Mammary epithelial cell (primary cell): ENCODE measurements at places on chromosomes 11 and 22.

DNA sequence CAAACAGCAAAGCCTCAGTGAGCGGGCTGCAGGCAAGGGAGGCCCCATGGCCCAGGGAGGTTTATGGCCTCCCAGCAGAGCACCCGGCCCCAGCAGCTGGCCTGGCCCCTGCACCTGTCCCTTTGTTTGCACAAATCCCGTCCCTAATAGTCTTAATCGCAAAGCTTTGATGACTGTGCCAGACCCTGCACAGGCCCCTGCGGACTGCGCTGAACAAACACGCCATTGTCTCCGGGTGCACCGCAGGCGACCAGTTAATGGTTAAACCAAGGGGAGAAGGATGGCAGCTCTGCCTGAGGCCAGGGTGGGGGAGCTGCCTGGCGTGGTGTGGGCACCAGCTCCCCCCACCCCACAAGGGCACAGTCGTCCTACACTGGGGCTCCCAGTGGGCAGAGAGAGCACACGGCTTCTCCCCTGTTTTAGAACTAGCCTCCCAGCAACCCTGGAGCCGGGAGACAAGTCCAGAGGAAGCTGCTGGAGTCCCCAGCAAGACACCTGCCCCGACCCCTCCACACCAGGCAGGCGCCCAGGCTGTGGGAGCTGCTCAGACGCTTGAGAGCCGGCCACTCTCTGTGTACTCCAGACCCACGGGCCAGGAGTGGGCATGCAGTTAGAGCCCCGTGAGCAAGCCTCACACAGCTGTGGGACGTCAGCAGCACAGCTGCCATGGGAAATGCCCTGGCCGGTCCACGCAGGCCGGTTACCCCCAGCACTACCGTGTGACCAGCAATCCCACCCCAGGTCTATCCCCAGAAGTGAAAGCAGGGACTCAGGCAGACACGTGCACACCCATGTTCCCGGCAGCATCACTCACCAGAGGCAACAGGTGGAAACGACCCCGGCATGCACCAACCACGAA is 39.7 kb upstream of the TH start:
- DNase-seq: no peak

DNA sequence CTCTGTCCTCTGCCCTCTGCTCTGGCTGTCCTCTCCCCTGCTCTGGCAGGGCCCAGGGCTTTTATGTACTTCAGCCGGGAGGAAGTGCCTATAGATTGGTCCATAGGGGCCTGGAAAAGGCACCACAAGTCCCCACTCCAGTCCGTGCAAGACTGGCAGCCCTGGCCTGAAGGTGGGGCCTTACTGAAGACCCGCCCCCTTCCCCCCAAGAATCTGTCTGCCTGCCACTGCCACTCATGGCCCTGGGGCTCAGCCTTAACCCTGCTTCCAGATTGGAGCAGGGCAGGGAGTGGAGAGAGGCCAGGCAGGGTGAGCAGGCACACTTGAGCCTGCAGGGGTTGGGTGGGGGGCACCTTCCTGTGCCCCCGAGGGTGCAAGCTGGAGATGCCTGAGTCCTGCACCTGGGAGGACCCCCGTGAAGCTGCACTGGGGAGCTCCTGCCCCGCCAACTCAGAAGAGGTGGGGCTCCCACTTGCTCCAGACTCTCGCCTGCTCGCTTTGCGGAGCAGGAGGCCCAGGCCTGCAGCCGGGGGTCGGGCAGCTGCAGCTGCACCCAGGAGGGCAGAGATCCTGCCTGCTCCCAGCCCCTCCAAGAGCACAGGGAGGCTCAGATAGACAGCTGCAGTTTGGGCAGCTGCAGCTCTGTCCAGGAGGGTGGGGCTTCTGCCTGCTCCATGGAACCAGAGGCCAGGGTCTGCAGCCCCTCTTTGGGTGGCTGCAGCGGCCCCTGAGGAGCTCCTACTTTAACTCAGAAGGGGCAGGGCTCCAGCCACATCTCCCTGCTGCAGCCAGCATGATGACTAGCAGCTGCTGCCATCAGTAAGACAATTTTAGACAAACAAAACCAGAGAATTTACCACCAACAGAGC is 51.0 kb upstream of the SC5D start:
- no peak for DNase-seq

- DNase-seq: no peak
Observed at GRCh38 chr22:28064920-28065319, 145.9 kb upstream of the PITPNB start.

DNA sequence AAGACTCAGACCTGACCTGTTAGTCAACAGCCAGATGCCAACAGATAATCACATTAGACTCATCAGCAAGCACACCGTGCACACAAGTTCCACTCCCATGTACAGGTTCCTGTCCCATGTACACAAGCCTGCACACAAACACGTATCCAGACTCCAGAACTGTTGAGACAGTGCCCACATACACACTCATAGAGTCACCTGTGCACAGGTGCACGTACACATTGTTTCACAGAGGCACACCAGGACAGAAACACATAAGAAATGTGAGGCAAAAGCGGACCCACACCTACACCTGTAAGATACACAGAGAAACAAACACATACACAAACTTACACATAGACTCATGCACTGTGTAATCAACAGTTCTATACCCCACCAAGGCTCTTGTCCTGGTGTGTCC is 2.7 kb upstream of the ZNF74 start:
- no peak for DNase-seq

DNA sequence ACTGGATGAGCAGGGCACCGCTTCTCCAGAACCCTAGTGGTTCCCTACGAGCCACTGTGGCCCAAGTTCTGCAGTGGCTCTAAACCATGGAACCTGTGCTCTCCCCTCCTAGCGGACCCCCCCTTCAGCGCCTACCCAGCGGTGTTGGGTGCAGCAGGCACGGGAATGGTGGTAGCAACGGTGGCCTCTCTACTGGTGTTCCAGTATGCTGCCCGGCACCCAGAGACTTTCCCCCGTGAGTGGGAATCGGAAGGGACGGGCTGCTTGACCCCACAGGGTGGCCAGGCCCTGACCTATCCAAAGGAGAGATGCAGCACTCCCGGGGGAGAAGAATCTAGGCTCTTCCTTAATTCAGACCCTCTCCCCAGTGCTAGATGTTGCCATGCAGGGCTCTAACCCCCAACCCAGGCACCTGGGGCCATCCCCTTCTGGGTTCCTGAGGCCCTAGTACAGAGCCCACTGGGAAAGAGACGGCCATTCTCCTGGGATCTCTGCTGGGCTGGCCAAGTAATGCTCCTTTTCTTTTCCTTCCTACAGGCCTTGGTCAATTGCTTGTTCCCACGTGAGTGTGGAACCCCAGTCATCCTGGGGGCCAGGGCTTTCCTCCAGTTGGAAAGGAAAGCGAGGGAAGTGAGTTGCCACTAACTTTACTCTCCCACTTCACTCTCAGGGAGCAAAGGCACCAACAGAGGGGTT is 9.2 kb downstream of the VSIG10L2 start:
- no peak for DNase-seq

GRCh38 chr11:66055021-66055420 is 2.9 kb downstream of the SF3B2 start:
- no peak for DNase-seq

DNA sequence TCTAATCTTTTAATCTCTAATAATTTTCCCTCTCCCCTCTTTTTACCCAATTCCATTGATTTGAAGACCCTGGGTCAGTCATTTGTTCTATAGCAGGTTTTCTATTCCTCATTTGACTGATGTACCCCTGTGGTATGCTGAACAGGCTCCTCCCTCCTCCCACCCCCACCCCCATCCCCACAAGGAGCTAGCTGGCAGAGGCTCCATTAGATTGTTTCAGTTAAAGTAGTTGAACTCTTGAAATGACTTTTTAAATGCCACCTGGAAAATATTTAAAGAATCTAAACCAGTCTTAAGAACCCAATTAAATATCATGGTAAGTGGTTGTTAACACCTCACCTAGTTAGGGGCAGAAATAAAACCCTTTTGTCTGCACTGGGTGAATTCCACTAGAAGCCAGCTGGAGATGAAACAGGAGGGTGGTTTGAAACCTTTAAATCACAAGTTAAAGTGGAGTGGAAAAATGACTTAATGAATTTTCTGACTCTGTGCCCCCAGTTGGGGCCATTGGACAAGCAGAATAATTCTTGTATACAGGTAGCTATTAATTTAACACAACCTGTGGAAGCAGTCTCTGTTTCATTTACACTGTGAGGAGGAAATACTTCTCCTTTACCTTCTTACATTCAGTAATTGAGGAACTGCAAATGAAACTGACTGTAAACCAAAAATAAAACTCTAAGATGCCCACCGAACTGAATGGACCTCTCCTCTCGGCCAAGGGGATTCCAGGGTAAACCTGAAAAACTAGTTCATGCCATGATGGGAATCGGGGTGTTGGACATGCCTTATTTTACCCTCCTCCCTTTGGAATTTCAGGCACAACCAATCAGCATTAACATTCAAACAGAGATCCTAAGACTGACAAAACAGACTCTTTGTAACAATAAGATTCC is 30.7 kb downstream of the PRR5L start:
- no peak for DNase-seq

GRCh38 chr11:75853971-75854370 is 39.0 kb downstream of the UVRAG start:
- DNase-seq: peak; percentile 92

GRCh38 chr11:43833657-43834073 is 47.0 kb upstream of the ALKBH3 start:
- peak; percentile 46 for DNase-seq

DNA sequence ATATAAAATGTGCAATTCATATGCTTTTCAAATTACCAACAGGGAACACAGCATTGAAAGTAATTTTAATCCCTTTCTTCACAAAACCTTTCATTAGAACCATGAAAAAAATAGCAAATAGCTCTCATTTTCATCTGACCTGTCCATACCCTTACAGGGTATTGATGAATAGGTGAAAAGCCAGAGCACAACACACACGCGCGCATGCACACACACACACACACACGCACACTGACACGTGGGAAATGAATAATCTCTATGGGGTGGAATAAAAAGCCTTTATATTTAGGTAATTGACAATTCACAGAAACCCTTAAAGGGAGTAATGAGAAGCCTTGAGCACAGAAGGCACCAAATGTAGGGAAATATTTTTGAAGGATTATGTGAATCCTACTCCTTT is 76.2 kb upstream of the POU2AF2 start:
- DNase-seq: no peak

DNA sequence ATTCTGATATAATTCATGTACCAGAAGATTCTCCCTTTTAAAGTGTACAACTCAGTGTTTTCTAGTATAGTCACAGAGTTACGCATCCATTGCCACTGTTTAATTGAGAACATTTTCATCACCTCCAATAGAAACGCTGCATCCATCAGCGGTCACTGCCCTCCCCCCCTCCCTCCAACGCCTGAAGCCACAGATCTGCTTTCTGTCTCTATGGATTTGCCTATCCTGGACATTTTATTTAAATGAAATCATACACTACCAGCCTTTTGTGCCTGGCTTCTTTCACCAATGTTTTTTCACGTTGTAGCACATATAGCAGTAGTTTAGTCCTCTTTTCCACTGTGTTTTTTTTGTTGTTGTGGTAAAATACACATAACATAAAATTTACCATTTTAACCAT is 22.8 kb downstream of the TCP11L1 start:
- no peak for DNase-seq

DNA sequence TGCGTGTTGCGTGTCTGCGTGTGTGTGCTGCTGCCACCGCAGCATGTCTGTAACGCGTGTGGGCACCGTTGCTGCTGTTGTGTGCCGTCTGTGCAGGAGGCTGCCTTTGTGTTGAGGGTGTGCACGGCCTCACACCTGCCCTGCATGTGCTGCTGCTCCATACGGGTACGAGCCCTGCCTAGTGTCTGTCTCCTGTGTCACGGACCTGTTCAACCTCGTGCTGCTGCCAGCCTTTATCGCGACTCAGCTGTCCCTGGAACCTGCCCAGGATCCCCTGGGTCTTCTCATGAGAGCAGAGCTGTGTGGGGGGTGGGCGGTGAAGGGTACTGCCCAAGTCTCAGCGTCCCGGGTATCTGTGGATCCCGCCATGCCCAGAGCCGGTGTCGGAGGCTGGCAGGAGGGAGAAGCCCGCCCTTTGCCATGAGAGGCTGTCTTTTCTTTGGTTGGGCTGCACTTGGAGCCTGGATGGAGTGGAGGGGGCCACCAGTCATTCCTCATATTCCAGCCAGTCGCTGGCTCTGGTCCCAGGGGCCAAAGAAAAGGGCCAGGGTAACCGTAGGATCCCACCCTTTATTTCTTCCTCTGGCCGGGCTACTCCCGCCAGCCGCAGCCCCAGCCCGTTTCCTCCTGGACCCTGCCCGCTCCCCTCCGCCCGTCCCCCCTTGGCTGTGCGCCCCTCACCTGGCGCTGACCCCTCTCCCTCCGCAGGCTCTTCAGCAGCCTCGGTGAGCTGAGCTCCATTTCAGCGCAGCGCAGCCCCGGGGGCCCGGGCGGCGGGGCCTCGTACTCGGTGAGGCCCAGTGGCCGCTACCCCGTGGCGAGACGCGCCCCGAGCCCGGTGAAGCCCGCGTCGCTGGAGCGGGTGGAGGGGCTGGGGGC is 7.8 kb upstream of the ACR start:
- no peak for DNase-seq
